Stimulated activated CD8-positive, alpha-beta memory T cell treated with anti-CD3 and anti-CD28 coated beads, Interleukin-7, amount 100 ng/mL, for 48 hours (primary cell): ENCODE measurements at places on chromosomes 5 and 9.
A peak's percentile ranks its signal among the peaks of the same experiment; 100 is the strongest.

DNA sequence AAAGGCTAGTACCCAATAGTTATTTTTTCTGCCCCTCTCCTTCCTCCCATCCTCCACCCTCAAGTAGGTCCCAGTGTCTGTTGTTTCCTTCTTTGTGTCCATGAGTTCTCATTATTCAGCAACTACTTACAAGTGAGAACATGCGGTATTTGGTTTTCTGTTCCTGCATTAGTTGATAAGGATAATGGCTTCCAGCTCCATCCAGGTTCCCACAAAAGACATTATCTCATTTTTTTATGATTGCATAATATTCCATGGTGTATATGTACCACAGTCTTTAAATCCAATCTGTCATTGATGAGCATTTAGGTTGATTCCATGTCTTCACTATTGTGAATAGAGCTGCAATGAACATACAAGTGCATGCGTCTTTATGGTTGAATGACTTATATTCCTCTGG is 128.3 kb upstream of the ANKRD55 start:
- no peak for DNase-seq

- DNase-seq = no peak
Measured at GRCh38 chr5:139660105-139660922, 12.2 kb downstream of the CXXC5 start.

DNA sequence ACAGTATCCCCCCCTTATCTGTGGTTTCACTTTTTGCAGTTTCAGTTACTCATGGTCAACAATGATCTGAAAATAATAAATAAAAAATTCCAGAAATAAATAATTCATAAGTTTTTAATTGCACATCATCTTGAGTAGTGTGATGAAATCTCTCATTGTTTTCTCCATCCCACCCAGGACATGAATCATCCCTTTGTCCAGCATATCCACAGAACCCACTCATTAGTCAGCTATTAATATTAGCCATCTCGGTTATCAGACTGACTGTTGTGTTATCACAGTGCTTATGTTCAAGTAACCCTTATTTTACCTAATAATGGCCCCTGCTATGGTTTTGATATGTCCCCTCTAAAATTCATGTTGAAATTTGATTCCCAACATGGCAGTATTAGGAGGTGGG is 40.7 kb downstream of the FAM114A2 start:
- no peak for DNase-seq

- DNase-seq = no peak
Measured at GRCh38 chr9:133632806-133633680, 3.1 kb upstream of the DBH start.

- no peak for DNase-seq
Measured at GRCh38 chr9:9229269-9229668, 1383.5 kb downstream of the PTPRD start.

- DNase-seq = no peak
Measured at GRCh38 chr9:83199240-83199639, 136.3 kb upstream of the RASEF start.

GRCh38 chr5:62431735-62432620 is 19.4 kb downstream of the IPO11 start:
- no peak for DNase-seq

GRCh38 chr5:33275391-33275790 is 165.4 kb upstream of the TARS1 start:
- no peak for DNase-seq

GRCh38 chr5:103402851-103403250 is 144.3 kb downstream of the MACIR start:
- DNase-seq = no peak

GRCh38 chr9:126618190-126618584 is 4.5 kb downstream of the LMX1B start:
- no peak for DNase-seq

DNA sequence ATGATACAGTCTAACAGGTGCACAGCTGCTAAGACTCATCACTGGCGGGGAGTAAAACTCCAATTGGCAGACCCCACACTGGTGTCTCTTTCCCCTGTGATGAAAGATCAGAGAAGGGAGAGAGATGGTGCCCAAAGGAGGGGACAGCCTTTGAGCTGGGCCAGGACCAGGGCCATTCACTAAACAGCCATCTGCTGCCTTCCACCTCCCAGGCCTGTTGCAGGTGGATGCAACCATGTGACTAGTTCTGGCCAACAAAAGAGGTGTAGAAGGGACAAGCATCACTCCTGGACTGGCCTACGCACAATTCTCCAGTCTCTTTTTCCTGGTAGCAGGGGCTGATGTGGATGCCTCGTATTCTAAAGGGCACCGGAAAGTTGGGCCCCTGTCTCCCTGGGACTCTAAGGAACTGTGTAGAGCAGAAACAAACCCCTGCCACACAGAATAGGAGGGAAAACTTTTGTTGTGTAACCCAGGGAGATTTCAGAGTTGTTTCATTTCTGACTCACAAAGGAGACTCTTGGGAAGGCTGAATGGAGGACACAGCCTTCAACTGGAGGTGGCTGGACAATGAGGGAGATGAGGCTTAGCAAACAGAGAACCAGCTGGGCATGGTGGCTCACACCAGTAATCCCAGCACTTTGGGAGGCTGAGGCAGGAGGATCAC is 26.9 kb downstream of the TNIP1 start:
- DNase-seq = no peak

- no peak for DNase-seq
Measured at GRCh38 chr9:36765077-36765390, 192.3 kb downstream of the MELK start.

- DNase-seq = no peak
Measured at GRCh38 chr9:89845321-89845720, 240.5 kb downstream of the GADD45G start.

- no peak for DNase-seq
Measured at GRCh38 chr9:133609311-133610098, at the start of gene FAM163B. Gene FAM163B, minus strand, starts transcription at chr9:133609389. Its CDS starts 29,166 bp downstream, at chr9:133580223.

GRCh38 chr5:57772512-57772911 is 289.9 kb upstream of the ACTBL2 start:
- no peak for DNase-seq

GRCh38 chr9:132577119-132577518 is 5.3 kb upstream of the BARHL1 start:
- DNase-seq = no peak

GRCh38 chr5:57406641-57407040 is 76.0 kb downstream of the ACTBL2 start:
- no peak for DNase-seq

DNA sequence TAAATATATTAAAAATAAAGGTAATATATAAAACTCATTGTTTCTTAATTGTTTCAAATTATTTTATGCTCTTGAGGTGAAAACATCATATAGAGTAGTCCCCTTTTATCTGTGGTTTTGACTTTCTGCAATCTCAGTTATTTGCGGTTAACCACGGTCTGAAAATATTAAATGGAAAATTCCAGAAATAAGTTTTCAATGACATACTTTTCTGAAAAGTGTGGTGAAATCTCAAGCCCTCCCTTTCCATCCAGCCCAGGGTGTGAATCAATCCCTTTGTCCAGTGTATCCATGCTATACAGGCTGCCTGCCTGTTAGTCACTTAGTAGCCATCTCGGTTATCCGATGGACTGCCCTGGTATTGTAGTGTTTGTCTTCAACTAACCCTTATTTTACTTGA is 546.7 kb upstream of the DMAC1 start:
- no peak for DNase-seq

DNA sequence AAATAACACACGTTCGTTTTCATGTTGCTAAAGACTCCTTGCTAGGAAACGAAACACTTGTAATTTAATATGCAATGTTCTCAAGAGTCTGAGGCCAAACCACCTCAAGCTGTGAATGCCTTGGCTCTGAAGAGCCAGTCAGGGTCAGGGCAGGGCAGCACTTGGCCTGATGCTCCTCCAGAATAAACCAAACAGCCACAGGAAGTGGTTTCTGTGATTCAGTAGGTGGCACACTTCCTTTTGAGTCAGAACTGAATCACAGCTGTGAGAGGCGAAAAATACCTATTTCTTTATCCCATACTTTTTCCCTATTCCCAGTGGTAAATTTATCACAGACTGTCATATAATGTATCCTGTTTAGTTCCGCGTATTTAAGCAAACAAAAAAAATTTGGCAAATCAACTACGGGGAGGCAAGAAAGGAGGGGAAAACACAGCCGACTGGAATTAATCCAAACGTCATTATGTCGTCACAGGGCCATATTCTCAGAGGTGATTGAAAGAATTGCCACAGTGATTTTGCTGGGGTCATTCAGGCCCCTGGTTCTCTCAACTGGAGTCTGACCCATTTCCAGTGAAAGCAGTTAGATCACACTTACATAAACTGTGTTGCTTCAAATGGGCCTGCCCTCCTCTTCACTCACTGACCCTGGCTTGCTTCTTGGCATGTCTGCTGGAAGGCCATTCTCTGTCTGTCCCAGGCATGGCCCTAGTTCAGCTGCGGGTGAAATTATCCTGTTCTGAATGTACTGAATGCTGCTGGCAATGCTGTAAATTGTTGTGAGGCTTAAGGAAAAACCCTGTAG is 71.2 kb downstream of the ARRDC3 start:
- DNase-seq = peak; percentile 39

GRCh38 chr9:89358985-89359384 is 40.7 kb downstream of the SECISBP2 start:
- no peak for DNase-seq

- no peak for DNase-seq
Measured at GRCh38 chr9:130466537-130467217, 21.9 kb downstream of the ASS1 start.

- DNase-seq = no peak
Measured at GRCh38 chr9:34485822-34486221, 27.2 kb downstream of the DNAI1 start.

DNA sequence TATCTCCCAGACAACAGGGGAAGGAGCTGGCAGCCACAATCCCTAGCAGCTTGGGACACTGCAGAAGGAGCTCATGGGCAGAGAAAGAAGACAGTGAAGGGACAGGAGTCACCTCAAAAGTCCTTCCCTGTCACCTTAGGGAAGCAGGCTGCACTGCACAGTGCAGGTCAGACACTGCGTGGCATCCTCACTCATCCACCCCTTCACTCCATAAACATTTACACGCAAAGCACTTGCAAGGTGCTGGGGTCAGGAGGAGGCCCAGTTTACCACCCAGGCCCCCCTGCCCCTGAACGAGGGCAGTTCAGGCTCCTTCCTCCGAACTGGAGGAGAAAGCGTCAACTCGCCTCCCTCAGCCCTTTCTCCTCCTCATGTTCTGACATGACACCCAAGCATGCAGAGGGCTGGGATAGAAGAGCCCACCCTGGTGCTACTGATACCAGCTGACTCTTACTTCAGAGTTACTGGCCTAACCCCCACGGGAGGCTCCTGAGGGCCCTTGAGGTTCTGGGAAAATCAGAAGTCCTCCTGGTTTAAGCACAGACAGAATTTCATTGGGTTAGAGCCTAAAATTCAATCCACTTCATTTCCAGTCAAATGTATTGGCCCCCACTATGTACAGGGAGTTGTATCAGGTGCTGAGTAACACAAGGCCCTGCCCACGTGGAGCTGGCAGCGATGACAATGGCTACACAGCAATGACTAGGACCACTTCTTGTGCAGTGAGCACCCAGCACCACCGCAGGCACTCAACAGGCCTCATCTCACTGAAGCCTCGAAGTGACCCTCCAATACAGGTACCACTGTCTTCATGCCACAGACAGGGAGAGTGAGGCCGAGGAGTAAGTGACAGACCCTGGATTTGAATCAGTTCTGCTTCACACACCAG is 70.4 kb downstream of the RAPGEF1 start:
- peak; percentile 48 for DNase-seq

GRCh38 chr9:20524776-20525175 is 97.5 kb downstream of the MLLT3 start:
- no peak for DNase-seq

GRCh38 chr9:80028501-80028900 is 456.7 kb downstream of the TLE4 start:
- DNase-seq = no peak

GRCh38 chr9:20391208-20391607 is 231.1 kb downstream of the MLLT3 start:
- no peak for DNase-seq

DNA sequence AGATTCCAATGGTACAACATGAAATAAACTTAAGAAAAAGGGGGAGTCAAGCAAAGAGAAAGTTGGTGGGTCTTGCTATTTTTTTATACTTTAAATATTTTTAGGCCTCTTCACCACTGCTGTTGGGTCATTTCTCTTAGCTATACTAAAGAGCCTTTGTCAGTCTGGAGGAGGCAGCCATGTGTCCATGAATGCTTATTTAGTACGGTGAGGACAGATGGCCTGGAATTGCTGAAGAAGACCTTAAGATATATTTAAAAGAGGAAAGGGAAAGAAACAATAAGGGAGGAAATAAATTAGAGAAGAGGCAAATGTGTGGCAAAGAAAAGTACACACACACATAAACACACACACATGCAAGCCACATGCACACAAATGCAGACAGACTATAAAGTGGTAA is 560.5 kb upstream of the MEF2C start:
- DNase-seq = no peak

DNA sequence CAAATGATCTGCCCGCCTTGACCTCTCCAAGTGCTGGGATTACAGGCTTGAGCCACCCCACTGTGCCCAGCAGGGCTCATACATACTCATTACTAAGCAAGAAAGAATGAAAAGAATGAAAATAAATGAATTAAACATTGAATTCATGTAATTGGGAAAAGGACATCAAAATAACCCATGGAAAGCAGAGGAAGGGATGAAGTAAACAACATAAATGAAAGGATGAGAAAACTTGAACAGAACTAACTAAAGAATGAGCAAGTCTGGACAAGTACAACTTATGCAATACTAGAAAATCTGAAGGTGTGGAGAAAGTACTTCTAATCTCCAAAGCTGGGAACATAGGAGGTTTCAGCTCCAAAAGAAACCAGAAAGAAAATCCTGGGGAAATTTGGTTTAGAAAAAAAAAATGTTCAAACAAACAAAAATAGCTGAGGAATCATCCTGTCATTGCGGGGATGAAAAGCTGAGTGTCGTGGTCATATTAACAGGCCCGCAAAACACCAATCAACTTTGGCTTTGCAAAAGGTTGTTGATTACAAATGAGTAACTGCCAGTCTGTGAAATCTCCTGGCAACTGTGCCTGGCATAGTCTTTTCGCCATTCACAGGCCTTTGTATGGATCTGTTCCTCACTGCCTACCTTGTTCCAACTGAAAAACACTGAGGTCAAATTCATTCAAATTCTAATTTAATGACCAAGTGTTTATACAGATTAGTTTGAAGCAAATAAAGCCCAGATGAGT is 2.3 kb upstream of the AK3 start:
- no peak for DNase-seq

DNA sequence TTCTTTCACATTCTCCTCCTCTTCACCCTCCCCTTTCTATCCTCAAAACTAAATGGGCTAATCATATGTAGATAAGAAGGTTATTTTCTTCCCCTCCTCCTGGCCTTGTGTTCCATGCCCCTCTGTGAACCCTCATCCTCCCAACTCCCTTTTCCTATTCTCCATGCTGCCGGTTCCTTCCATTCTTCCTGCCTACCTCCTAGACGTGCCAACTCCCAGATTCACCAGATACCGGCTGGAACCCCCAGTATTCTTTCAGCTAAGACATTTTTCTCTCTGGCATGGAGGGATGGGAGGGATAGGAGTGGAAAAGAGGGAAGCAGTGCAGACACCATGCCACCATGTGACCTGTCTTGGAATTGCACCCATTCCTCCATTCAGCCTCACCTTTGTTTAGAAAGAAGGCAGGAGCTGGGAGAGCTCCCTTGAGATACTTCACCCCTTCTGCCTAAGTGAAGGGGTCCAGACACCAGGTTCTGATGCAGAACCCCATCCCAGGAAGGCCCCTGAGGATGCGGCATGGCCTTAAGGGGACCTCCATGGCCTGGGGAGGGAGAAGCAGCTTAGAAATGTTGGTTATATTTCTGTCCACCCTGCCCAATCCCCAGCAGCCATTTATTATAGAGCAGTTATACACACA is 4.8 kb downstream of the DNAJB5 start:
- DNase-seq = no peak

GRCh38 chr9:122366074-122366660 is 4.7 kb upstream of the PTGS1 start:
- no peak for DNase-seq

GRCh38 chr5:142597546-142598337 is 88.1 kb downstream of the FGF1 start:
- no peak for DNase-seq
